NCI-H82 (cell line): ENCODE measurements at places on chromosomes 12 and 14.

DNA sequence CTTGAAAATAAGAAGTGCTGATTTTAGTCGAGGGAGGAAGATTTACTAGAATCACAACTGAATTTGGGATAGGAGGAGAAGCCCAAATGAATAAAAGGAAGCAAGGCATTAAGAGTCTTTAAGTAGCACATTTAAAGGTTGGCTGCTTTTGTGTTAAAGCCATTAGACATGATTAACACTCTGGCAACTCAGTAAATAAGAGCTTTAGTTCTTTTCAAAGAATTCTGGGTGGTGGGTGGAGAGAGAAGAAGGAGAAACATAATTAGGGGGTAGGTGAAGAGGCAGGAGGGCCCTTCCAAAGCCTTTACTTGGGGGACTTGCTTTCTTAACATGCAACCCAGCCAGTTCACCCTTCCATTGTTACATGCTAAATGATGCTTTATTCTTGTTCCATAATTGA is 284.6 kb upstream of the SEL1L start:
- DNase-seq: peak; percentile 9

- peak; percentile 81 for DNase-seq
Measured at GRCh38 chr14:55354500-55354899, 57.1 kb downstream of the ATG14 start.

GRCh38 chr12:14514154-14514842 is 53.4 kb downstream of the PLBD1 start:
- peak; percentile 64 for DNase-seq

DNA sequence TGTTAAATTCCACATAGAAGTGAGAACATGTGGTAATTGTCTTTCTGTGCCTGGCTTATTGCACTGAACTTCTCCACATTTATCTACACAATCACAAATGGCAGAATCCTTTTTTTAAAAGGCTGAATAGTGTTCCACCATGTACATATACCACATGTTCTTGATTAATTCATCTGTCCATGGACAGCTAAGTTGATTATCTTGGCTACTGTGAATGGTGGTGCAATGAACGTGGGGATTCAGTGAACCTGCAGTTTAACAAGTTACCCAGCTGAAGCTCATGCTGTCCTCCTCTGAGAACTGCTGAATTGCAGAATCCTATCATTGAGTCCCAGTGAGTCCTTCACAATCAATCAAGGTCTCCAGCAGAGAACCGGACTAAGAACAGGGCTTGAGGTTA is 74.9 kb downstream of the TBK1 start:
- DNase-seq: no peak

DNA sequence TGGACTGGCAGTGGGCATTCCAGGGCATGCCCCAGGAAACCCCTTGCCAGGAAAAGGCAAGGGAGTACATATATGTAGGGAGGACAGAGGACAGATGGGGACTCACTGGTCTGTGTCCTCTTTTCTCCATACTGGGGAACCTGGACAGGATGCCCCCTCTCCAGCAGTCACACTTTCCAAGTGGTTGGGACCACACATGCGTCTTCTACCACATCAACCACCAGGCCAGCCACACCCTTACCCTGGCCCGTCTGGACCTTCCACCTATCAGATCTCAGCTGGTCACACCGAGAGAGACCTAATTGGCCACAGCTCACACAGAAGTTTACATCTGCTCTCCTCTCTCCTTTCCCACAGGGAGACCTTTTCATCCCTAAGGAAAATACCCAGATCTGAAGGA is 8.3 kb downstream of the ANKRD33 start:
- DNase-seq: no peak

DNA sequence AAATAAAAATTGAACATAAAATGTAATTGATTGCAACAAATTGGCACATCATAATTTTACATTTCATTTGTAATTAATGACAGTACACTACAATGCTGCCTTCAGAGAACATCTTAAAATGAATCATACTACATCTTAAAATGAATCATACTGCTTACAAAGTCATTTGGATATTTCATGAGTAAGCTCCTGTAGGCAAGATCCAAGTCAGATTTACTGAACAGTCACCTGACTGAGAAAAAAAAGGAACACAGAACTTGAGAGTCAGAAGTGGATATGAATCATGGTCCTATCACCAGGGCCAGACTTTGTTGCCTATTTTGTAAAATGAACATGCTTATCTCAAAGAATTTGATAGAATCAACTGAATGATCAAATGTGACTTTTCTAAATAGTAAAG is 32.7 kb upstream of the FBLN5 start:
- DNase-seq: no peak

DNA sequence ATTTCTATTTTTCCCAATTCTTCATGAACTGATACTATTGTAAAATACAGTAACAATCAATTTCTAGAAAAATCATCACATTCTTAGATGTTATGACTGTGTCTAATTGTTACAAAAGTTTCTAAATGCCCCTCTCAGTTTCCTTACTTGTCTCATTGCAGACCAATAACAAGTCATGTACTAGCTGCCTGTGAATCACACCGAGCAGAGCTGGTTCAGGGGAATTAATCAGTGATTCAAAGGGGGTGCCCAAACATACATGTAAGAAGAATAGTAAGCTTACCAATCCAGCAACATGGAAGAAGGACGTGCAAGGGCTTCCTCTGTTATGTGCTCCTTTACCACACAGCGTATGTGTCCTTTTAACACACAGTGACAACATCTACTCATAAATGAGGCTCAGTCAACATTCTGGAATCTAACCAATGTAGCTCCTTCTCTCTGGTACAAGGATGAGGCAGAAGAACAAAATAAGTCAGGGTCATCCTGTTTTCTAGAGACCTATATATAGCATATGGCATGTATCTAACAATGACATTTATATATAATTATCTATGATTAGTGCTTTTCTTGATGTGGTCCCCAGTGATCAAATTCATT is 126.4 kb downstream of the SCN8A start:
- DNase-seq: no peak

DNA sequence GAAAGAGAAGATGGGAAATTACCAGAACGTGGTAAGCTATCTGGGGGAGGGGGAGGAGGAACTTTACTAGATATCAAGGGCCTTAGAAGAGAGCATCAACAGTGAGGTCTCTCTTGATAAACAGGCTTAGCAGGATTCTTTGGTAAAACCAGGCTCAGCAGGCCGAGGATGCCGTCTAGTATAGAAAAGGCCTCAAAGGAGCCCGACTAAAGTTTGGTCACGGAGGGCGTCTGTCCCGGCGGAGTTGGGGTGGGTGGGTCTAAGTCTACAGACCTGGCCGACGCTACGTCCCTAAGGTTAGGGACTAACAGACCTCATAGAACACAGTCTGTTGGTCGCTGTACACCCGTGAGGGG is 538 bp upstream of the TIGAR start:
- DNase-seq: no peak

GRCh38 chr14:52299692-52300278 is 14.3 kb upstream of the PTGER2 start:
- peak; percentile 52 for DNase-seq

GRCh38 chr12:104220931-104221330 is 5.4 kb downstream of the TXNRD1 start:
- no peak for DNase-seq

DNA sequence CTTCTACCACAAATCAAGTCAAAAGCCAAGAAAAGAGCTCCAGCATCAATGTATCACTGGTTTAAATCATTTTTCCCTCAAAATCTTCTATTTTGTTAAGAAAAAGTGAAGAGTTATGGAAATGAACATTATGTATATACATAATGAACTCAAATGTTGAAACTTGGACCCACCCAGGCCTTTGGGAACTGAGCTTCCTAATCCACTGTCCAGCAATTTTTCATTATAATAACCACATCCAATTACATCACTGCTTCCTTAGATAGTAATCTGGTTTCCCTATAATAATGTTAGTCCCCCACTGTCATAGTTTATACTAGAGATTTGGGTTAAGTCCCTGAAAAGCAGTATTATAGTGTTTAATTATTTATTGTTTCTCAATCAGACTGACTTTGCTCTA is 170.9 kb downstream of the PIK3C2G start:
- DNase-seq: no peak

DNA sequence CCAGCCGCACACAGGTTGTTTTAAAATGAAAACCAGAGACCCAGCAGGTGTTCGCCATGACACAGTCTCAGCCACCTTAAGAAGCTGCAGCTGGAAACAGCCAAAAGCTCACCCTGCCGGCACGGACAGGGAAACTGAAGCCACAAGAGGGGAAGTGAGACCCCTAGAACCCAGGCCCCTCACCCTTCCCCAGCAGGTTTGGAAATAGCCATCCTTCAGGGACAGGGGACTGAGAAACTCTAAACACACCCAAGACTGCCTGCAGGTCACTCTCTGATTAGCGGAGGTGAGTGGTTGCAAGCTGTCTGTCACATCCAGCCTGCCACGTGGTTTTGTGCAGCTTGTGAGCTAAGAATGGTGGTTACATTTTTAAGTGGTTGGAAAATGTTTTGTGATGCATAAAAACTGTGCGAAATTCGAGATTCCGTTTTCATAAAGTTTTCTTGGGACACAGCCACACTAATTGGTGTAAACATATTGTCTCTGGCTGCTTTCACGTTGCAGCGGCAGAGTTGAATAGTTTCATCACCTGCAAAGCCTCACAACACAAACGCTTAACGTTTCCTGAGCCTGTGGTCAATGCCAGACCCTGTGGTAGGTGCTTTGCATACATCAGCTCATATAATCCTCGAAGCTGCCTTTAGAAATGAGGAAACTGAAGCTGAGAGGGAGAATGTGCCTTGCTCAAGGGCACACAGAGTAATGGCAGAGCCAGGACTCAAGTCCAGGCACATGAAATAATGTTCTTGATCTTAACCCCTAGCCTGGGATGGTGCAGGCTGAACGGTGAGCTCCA is 1.7 kb upstream of the SELPLG start:
- DNase-seq: peak; percentile 41

DNA sequence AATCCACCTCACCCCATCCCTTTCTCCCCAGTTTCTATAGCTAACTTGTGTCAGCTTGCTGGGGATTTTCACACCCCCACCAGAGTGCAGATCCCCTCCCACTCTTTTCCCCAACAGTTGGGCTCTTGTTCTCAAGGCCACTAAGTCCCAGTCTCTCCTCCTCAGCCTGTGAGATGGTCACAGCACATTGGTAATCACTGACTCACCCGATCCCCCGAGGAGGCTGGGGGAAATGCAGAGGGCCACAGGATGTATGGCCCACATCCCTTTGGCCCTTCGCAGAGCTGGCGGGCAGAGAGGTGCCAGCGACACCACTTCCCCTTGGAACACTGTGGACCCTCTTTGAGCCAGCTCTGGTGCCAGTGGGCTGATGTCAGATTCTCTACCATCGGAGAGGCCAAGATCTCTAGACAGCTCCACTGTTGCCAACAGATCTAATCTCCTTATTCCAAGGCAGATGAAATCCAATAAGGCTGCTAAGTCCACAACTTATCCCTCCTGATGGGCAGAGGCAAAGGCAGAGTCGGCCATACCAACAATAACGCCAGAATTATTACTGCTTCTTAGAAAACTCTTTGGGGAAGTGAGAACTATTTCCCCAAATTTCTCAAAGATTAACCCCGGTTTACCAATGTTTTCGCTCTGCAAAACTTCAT is 1.6 kb downstream of the FMNL3 start:
- peak; percentile 97 for DNase-seq

DNA sequence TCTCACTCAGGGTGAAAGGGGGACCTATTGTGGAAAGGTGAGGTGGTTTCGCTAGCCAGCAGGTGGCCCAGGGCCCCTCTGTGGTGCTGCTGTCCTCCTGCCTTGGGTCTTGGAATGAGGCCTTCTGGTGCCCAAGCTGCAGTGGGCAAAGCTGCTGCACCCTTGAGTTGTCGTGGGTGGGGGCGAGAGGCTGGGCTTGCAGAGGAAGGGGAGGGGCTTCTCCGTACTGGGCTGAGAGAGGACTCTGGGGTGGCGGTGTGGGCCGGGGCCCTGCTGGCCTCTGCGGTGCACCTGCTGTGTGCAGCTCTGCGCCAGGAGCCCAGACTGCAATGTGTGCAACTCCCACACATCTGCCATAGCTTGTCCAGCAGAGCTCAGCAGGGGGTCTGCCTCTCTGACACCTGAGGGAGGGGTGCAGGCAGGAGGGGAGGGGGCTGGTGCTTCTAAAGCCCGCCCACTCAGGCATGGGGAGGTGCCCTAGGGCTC is 145.8 kb downstream of the KIF26A start:
- DNase-seq: peak; percentile 78

- no peak for DNase-seq
Measured at GRCh38 chr14:83347874-83348273, 1814.2 kb upstream of the SEL1L start.

GRCh38 chr12:50325890-50326391 is 42.6 kb upstream of the LIMA1 start:
- no peak for DNase-seq

GRCh38 chr12:65518771-65519170 is 240.3 kb downstream of the MSRB3 start:
- DNase-seq: no peak

GRCh38 chr14:89417091-89417464 is at the start of gene FOXN3:
Gene FOXN3 (minus strand): TSS chr14:89417233. CDS start chr14:89412476, 4,757 bp downstream.
- DNase-seq: peak; percentile 89

- DNase-seq: peak; percentile 26
Measured at GRCh38 chr14:63632932-63633514, 8.6 kb downstream of the WDR89 start.

- no peak for DNase-seq
Measured at GRCh38 chr14:36333119-36333518, 12.7 kb upstream of the MBIP start.

DNA sequence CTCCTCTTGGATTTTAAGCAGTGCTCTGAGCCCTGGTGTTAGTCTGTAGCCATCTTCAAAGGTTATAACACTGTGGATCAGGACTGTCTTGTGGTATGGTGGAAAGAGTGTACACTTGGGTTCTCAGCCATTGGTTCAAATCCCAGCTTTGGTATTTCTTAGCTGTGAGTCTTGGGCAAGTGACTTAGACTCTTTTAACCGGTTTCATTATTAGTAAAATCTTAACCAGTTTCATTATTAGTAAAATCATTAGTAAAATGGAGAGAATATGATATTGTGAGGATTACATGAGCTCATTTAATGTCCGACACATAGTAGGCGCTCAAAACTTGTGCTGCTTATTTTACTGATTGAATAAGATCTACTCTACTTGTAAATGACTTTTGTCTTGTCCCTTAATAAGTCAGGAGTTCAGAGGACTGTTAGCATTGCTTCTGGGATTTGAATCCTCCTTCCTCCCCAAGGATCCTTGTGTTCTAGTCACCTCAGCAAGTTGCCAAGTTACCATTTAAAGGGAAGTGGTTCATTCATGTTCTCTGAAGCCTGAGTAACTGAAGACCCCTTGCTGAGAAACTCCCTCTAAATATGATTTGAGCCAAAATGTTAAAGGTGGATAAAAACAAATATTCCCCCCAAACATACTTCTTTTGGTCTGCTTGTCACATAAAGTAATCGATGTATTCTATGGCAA is 12.4 kb downstream of the TTLL5 start:
- no peak for DNase-seq

GRCh38 chr12:108854451-108855283 is 2.7 kb downstream of the SSH1 start:
- no peak for DNase-seq
